ENCODE measurements at places on chromosomes 4 and X.

- no peak for DNase-seq
Measured at GRCh38 chr4:155140889-155141288, 67.5 kb upstream of the NPY2R start.

DNA sequence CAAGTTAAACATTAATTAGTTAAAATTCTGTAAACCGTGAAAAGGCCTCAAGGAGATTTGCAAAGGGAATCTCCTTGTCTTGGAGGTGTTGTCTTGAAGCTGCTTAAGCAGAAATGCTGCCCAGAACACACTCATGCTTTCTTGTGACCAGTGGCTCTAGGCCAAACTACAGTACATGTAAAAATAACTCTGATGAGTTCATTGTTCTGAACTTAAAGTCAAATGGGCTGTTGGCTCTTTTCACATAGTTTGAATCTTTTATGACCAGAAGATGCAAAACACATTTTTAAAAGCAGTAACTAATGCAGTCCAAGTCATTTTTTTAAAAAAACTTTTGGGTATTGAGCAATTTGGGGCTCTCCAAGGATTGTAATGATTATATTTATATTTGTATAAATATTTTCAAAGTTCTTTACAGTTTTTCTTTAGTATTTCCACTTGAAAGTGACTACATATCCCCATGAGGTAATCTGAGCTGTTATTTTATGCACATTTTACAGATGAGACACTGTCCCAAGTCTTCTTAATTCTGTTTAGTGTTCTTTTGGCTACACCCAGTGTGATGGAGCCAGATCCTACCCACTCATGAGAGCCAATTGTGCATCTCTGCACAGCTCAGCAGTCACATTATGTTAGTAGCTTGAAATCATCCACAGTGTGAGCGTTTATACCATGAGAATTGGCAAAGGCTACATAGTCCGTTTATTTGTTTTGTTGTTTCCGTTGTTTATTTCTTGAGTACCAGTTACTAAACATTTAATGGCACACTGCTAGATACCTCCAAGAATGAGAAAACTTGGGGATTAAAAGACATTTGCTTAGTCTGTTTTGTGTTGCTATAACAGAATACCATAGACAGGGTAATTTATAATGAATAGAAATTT is 112.8 kb upstream of the ATXN3L start:
- no peak for DNase-seq

DNA sequence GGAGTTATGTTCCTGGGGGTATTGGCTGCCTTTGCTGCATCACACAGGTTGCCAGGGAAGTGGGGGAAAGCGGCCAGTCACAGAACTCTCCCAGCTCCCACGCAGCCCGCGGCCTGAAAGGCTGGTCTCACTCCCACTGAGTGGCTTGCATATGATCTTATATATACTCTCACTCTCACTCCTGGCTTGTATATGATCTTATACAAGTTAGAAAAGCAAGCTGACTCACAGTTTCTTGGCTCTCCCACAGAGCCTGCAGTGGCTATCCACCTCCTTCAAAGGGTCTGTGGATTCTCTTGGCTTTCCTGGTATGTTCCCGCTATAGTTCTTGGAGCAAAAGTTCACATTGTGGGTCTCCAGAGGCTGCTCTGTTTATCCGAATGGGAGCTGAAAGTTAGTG is 833.5 kb upstream of the GALNTL6 start:
- DNase-seq: no peak

DNA sequence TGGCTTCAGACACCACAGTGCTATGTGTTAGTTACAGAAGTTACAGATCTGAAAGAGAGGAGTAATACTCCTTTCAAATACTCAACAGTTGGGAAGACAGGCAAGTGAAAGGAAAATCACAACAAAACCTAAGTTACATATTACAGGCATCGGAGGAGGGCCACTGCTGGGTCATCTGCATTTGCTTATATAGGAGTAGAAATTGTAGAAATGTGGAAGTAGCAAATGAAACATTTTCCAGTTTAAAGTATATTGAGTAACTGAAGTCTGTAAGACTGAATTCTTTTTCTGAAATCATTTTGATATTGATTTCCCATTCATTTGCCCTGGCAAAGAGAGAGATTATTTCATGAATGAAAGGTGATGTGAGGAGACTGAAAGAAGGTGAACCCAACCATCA is 201.7 kb downstream of the SPRY1 start:
- DNase-seq: no peak

GRCh38 chr4:124953486-124953885 is 241.0 kb upstream of the ANKRD50 start:
- no peak for DNase-seq

DNA sequence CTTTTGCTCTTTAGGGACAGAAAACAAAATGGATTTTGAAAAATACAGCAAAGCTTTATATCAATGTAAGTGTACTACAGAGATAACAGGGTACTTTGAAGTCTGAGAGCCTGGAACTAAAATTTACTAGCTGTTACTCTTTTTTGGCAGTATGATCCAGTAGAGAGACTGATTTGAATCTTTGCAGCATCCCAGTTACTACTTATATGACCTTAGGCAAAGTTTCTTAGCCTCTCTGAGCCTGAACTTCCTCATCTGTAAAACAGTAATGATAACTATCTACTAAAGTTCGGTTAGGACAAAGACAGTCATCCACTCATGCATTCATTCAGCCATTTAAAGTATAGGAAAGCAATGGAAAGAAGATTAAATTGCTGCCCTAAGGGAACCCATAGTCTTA is 10.1 kb downstream of the BRWD3 start:
- DNase-seq: no peak

Measured in effector memory CD8-positive, alpha-beta T cell (primary cell).